Tongue (tissue), 3 donors: ENCODE measurements at places on chromosomes 4 and X. TPM values are rescaled to one million over a fixed set of nuclear protein-coding genes. Genes with fewer than 3 reads are reported as not detected.

NWD2 gene
- total RNA-seq = 0.41 TPM

BMP3 gene
- total RNA-seq = 5.8 TPM

- DNase-seq = no peak
These were observed 354.2 kb upstream of the FAT1 start for GRCh38 chr4:187077744-187078401.

GRCh38 chrX:96682516-96682915 lies 2.1 kb upstream of the DIAPH2 start:
- DNase-seq = no peak

DNA sequence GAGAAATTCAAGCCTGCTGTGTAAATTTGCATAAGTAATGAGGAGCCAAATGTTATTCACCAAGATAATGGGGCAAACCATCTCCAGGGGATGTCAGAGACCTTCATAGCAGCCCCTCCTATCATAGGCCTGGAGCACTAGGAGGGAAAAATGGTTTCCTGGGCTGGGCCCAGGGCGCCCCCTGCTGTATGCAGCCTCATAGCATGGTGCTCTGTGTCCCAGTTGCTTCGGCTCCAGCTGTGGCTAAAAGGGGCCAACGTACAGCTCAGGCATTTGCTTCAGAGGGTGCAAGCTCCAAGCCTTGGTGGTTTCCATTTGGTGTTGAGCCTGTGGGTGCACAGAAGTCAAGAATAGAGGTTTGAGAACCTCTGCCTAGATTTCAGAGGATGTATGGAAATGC lies 859.3 kb downstream of the RPA4 start:
- DNase-seq = no peak

DNA sequence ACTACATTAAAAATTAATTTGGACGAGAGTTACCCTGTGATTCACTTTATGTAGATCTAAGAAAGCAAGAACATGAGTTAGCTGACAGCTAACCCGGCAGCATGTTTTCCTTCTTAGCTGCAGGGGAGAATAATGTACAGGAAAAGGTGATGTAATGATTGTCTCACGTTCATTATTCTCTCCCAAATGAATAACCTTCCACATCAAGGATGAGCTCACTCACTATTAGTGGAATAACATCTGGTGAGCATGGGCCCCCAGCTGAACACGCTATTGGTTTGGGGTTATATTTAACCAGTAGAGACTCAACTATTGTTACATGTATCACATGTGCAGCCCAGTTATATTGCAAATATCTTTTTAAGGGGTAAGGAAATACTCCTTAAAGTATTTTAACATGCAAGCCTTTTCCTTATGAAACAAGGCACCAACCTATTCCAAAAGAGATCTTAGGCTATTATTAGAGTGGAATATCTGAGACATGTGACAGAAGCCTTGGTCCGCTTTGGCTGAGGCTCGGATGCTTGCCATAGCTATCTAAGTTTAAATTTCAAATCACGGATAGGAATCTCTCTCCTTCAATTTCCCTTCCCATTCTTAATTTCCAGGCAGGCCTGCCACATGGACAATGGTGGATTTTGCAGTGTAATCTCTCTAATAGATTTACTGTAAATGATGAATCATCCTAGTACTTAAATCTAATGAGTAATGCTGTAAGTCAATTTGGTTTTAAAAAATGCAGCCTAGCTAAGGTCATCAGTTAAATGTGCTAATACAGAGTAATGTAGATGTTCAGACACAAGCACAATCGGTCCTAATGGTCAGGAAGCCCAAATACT lies 99.0 kb upstream of the OTUD4 start:
- DNase-seq = peak; percentile 87

GRCh38 chrX:115367951-115368350 lies 78.4 kb downstream of the LUZP4 start:
- DNase-seq = no peak
